Endothelial cell of umbilical vein (primary cell): ENCODE measurements at places on chromosomes 2 and 18. TPM values are rescaled to one million over a fixed set of nuclear protein-coding genes. Genes with fewer than 3 reads are reported as not detected.

The GATA6 gene
- total RNA-seq: 14.6 and 14.9 TPM in 2 replicates

DNA sequence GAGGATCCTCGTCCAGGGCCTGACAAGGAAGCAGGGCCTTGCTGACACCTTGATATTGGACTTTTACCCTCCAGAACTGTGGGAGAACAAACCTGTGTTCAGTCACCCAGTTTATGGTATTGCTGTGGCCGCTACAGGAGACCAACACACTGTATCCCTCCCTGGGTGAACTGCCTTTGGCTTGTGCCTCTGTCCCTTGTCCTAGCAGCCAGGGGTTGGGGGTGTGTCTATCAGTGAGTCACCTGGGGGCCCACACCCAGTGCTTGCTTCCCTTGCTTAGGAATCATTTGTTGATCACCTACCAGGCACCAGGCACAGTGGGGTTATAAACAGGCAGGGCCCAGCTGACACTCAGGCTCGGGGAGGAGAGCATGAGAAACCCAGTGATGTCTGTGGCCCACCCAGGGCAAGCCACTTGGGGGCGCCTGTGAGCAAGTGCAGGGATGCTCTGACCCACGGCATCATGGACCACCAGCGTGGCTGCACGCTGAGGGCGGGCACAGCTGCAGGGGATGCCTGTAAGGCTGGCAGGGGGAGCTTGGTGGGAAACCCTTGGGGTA lies 17.1 kb downstream of the TMEM185B start:
- no peak for DNase-seq

The ATF2 gene
- total RNA-seq: 55.9 and 57.1 TPM in 2 replicates

DNA sequence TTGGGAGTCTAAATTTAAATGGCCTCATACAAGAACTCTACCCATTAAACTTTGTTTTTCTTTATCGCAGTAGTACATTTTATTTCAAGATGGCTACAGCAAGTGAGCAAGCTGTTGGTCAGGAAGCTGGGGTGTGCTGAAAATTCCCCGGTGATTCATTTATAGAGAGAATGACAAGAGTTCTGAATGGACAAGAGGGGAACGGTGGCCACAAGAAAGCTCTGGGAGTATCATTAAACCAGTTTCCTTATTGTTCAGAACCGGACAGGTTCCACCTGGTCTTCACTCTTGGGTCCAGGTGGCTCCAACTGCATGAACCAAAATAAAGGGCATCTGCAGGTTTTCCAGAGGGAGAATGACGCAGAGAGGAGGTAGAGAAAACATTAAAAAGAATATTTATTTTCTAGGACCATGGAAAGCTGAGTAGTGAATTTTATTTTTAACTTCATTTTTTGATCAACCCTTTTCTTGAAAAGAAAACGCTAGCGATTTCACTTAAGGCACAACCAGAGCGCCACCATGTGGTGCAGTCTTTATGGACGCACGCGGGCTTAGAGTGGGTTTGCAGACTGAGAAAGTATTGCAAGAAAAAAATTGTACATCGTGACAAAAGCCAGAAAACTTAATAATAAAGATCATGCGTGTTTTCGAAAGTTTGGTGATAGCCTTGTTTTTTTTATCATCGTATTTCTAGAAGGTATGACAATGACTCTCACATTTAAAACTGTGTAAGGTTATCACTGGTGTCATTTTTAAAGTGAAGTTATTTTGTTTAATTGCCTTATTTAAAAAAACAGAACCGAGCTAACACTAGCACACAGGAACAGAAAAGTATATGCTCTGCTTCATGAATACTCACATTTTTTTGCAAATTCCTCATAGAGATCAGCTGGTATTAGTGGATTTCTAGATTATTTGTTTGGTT lies 97.9 kb upstream of the NOL4 start:
- DNase-seq: peak; percentile 65

DNA sequence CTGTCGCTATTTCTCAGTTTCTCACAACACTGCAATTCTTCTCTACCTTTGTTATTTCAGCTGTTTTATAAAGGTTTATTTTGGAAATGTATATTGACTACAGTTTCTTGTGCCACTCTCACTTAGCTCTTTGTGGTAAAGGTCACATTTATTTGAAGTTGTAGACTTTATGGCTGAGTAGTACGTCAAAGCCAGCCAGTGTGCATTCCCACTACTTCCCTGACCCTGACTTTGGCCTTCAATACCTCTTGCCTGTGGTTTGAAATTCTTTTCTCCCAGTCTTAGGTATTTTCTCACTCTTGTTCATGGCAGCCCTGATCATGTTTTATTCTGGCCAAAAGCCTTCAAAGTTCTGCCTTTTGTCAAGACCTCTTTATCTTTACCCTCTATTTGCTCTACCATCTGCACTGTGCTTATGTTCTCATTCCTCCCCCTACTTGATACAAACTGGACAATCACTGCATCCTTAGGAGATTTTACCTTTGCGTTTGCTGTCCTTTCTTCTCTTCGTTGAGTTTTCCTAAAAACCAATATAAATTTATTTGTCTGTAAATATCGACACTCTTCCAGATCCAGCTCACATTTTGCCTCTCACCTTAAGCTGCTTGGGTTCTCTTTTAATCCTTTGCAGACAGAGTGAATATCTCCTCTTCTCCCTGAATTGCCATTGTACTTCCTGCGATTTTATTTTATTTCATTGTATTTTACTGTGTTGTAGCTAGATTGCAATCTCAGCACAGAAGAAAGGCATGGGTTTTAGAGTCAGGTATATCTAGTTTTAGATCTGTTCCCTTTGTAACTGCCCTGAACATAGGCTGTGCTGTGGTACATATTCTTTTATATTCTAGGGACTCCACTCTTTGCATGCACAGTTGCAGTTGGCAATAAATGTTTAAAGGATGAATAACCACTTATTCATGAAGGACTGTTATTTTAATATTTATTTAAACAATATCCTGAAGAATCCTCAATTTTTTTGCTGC lies 31.2 kb downstream of the GULP1 start:
- DNase-seq: peak; percentile 60

GRCh38 chr2:53969968-53970723 lies 647 bp downstream of the PSME4 start:
- DNase-seq: peak; percentile 63

DNA sequence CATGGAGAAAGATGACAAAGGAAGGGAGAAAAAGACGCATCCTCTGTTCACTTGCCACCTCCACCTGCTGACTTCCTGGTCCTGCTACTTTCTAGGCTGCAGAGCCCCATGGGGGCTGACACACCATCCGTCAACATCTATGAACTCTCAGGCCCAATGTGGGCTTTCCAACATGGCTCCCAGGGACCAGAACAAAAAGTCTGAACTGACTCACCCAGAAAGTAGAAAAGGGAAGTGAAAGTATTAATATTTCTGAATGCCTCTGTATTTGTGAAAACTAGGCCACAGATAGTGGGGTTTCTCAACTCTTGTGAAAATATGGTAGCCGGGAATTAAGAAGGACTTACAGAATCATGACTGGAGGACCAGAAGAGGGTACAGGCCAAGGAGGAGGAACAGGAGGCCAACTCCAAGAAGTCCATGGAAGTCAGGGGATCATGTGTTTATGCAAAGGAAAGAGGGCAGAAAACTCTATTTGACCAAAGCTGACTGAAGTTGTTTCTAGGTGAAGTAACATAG lies 123.1 kb upstream of the CAB39 start:
- DNase-seq: no peak

DNA sequence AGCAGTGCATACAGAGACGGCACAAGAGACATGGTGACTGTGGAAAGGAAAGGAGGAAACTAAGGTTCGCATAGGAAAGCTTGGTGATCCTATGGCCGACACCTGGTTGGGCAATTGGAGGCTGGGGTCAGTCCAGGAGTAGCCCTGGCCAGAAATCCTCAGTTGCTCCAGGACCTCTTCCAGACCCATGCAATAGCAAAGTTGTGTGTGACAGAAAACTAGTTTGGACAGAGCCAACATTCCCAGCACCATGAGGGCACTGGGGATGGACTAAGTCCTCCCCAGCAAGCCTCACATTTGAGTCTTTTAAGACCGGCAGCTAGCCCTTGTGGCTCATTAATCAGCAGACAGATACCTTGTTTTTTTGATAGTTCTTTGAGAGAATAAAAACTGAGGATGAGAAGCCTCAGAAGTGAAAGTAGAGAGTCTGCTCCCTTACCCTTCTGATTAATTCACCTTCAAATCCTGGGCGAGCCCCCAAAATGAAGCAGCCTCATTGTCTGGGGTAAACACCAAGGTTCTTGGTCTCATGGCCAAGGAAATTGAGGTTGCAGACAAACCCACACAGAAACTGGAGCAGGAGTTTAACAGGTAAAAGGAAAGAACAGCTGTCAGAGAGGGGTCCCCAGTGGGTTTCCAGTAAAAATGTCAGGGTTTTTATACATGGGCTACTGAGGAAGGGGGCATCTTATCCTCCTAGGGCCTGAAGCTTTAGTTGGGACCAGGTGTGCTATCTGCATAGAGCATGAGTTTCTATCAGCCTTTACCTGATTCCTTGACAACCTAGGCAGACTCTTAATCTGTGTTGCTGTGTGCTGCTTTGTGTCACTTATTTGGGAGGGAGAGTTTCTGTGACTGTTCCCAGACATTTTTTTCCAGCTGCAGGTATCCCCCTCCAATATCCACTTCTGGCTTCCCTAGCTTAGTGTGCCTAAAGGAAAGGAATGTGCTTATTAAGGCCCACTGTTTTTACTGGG lies 39.1 kb downstream of the STK17B start:
- DNase-seq: no peak

The SPATA3 gene
- not detected in 2 replicates for total RNA-seq

The ASXL2 gene
- 30.6 and 33.8 TPM in 2 replicates for total RNA-seq

- DNase-seq: no peak
Measured at GRCh38 chr2:118773826-118774225, 73.6 kb downstream of the EN1 start.

The KCNG2 gene
- not detected in 2 replicates for total RNA-seq

- peak; percentile 49 for DNase-seq
Measured at GRCh38 chr2:32061973-32062861, 1.1 kb upstream of the SPAST start.

The DSG1 gene
- not detected in 2 replicates for total RNA-seq

GRCh38 chr2:12720754-12721378 lies 4.1 kb downstream of the TRIB2 start:
- no peak for DNase-seq

- DNase-seq: peak; percentile 80
Measured at GRCh38 chr18:79528846-79529245, 133.1 kb downstream of the NFATC1 start.

GRCh38 chr2:239466755-239467271 lies 66.0 kb upstream of the HDAC4 start:
- DNase-seq: no peak

GRCh38 chr2:5877360-5877759 lies 185.2 kb downstream of the SOX11 start:
- no peak for DNase-seq

The HOXD8 gene
- 14.9 and 15.6 TPM in 2 replicates for total RNA-seq

GRCh38 chr2:218893349-218894150 lies 12.9 kb downstream of the WNT10A start:
- no peak for DNase-seq

- DNase-seq: no peak
Measured at GRCh38 chr2:71778514-71778913, 325.2 kb downstream of the DYSF start.

DNA sequence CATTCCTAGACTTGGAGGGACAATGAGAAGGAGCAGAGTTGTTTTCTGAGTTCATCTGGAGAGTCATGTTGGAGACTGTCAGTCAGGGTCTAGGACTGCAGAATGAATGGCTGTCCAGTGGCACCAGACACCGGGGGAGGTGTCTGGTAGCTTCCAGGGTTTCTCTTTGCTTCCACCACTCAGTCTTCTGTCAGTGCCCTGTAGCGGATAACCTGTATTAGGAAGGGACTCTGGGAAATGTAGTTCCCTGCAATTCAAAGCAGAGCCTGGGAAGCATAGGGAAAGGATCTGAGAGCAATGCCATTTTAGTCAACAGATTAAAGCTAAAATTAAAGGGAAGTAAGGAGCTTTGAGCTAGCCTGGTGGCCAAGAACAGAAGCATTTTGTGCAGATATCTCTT lies 257.9 kb downstream of the THSD7B start:
- no peak for DNase-seq
